ENCODE measurements at places on chromosomes 12 and 14.

GRCh38 chr12:112354399-112354798 is 27.8 kb downstream of the HECTD4 start:
- DNase-seq, result no peak

- no peak for DNase-seq
Observed at GRCh38 chr14:23641915-23642588, 5.9 kb downstream of the DHRS2 start.

DNA sequence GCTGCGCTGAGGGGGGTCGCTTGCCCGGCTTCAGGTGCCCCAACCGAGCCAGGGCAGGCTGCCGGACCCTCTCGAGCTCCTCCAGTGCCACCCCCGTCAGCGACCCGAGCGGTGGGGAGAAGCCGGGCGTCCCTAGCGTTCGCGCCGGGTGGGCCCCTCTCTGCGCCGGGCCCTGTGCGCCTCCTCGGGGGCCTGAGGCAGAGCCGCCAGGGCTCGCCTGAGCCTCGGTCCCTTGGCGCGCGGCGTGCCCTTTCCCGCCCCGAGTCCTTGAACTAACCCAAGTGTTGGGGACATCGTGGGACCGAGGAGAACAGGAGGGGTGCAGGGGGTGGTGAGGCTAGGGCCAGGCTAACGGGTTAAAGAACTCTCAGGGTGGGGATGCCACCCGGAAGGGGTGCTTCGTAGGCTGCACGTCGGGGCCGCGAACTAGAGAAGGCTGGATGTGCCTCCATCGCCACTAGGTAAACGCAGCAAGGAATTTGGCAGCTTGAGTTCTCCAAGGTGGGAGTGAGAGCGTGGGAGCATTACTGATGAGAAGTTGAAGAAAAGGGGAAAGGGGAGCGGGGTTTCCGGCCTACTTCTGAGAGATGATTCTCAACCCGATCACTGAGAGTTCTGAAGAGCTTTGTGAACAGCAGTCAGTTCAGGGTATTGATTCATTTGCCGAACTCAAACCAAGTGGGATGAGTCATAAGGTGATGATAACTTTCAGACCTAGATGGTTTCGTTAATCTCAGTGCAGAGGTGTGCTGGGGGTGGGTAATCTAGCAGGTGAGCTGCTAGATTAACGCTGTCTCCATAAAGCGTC is 618 bp downstream of the RNF34 start:
- no peak for DNase-seq

- no peak for DNase-seq
Observed at GRCh38 chr12:90404071-90404470, 550.9 kb downstream of the CCER1 start.

DNA sequence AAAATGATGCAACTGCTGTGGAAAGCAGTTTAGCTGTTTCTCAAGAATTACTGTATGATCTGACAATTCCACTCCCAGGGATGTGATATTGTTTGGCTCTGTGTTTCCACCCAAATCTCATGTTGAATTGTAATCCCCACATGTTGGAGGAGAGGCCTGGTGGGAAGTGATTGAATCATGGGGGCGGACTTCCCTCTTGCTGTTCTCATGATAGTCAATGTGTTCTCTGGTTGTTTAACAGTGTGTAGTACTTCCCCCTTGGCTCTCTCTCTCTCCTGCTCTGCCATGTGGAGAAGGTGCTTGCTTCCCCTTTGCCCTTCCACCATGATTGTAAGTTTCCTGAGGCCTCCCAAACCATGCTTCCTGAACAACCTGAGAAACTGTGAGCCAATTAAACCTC is 93.4 kb upstream of the CPM start:
- no peak for DNase-seq

GRCh38 chr14:56193347-56193746 is 75.1 kb downstream of the PELI2 start:
- no peak for DNase-seq

- DNase-seq, result no peak
Observed at GRCh38 chr12:18439541-18439940, 178.2 kb downstream of the PIK3C2G start.

DNA sequence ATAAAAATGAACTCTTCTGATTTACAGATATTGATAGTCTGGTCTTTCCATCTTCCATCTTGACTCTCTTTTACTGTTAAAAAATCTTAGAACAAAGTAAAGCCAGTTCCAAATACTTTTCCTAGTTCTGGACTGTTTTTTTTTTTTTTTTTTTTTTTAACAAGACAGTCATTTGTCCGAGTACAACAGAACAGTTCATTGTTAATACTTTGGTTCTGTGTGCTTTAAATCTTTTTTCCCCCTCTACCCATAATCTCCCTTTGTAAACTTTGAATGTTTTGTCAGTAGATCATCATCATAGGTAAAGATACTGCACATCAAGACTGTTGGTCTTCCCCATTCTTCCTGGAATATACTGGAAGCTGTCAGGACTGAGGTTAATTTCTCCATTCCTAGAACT is 38.0 kb downstream of the ADIPOR2 start:
- DNase-seq, result no peak

GRCh38 chr12:43162138-43162537 is 389.9 kb downstream of the ADAMTS20 start:
- DNase-seq, result no peak

GRCh38 chr12:115024531-115024930 is 340.6 kb upstream of the TBX3 start:
- no peak for DNase-seq

- DNase-seq, result no peak
Observed at GRCh38 chr14:101187816-101188570, 284.5 kb upstream of the RTL1 start.

GRCh38 chr14:34931206-34931605 is 51.6 kb upstream of the SRP54 start:
- DNase-seq, result no peak

DNA sequence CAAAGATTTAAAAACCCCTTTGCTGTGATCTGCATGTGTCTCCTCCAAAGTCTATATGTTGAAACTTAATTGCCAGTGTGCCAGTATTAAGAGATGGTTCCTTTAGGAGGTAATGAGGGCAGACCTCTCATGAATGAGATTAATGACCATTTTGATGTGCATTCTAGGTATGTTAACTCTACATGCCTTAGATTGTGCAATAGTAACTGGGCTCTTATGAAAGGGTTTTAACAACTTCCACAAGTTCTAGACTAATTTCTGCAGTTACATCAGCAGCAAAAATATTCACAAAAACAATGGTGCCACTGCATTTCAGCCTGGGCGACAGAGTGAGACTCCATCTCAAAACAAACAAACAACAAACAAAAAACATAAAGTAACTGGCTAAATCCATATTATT is 3.8 kb upstream of the TAS2R10 start:
- DNase-seq, result no peak

- no peak for DNase-seq
Observed at GRCh38 chr14:65847075-65847847, 434.7 kb downstream of the FUT8 start.

- DNase-seq, result no peak
Observed at GRCh38 chr12:104665296-104665695, 208.5 kb downstream of the CHST11 start.

DNA sequence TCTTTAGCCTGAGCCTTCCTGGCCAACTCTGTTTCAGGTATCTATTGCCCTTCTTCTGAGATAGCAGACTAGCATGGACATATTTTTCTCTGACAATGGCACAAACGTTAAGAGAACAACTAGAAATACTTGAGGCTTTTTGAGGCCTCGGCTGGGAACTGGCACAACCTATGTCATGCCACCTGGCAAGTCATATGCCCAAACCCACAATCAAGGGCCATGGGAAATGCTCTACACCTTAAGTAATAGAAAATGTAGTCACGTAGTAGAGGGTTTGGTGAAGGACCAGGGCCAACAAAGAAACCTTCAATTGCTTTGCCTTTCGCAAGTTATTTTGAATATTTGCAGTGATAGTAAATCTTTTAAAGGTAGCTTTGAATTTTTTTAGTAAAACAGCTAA is 325.4 kb downstream of the ZFP36L1 start:
- DNase-seq, result no peak

- no peak for DNase-seq
Observed at GRCh38 chr12:12538535-12538934, 24.1 kb downstream of the DUSP16 start.

GRCh38 chr12:53842686-53843085 is 90.9 kb upstream of the CISTR start:
- DNase-seq, result no peak

DNA sequence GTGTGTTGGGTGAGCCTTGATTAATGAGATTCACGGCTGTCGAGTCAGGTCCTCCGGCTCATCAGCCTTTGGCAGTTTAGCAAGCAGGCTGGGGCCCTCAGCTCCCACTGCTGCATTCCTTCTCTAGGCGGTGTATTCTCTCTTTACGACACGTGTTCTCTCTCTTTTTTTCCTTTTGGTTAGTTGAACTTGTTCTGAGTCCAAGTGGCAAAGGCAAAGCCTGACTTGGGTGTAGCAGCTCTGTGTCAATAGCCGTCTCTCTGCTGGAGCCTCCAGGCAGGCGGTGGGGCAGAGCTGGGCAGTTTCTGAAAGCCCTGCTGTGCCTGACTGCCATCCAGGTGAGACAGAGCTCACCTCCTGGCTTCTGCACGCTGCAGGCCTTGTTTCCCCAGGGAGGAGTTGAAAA is 46.6 kb downstream of the SUSD6 start:
- peak; percentile 64 for DNase-seq

DNA sequence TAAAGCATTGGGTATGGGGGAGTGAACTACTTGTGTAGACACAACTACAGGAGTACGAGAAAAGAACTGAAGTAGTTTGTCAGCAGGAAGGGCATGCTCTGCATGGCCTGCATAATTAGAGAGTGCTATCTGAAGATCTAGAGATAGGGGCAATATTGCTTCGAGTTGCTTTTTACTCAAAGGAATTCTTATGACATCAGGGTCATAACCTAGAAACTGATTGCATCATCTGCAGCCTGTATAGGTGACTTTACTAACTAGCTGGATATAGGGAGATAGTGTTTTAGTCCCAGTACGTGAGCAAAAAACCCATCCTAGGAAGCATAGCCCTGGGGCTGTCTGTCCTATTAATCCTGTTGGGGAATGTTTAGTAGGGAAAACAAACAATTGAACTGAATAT is 39.8 kb downstream of the TMTC3 start:
- no peak for DNase-seq

DNA sequence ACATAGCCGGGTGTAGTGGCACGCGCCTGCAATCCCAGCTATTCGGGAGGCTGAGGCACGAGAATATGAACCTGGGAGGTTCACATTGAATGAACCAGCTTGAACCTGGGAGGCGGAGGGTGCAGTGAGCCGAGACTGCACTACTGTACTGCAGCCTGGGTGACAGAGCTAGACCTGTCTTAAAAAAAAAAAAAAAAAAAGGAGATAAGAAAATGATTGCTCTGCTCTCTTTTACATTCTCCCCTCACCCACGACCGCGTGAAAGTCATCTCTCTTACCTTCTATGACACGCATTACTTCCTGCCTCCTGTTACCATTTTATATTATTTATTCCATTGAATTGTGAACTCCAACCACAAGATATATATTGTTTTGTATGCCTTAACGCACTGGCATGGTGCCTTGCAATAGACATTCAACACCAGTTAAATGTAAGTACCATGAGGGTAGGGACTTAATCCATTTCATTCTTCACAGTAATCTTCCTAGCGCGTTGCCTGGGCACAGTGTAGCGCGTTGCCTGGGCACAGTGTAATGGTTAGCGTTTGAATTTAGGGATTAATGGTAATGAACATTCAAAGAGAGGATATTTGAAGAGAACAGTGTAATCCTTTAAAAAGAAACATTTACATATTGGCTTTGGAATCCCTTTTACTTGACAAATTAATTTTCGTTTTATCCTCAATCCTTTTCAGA is 2.7 kb downstream of the RAP1B start:
- DNase-seq, result no peak

DNA sequence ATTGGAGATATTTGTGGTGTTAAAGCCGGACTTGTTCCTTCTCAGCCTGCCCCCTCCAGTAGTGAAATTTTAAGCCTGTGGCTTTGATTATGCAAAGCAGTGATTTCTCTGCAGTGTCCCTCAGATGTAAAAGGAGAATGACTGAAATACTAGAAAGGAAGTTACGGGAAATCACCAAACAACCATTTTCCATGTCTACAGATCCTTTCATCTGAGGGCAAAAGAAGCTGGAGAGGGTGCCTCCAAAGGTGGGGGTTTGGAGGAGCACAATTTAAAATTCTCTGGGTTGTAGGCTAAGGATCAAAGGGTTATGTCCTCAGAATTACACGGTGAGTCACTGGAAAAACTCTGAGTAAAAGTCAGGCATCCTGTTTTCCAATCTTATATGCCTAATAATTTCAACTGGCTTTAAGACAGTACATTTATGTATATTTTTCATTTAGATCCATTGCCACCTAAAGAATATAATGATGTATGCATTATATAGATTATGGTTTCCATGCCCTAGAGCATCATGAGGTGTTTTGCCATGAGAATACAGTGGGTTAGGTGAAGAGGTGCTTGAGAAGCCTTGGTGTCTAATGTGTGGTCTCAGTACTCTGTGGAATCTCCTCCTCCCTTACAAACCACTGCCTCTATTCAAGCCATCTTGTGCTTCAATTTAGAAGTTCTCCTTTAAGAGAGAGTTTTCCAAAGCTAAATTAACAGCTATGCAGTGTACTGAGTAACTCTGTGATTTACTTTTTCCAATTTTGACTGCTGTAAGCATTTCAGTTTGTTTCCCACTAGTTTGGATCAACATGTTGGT is 362.1 kb downstream of the RAD51B start:
- DNase-seq, result no peak

GRCh38 chr12:3988519-3989217 is 115.5 kb upstream of the PARP11 start:
- DNase-seq, result no peak

DNA sequence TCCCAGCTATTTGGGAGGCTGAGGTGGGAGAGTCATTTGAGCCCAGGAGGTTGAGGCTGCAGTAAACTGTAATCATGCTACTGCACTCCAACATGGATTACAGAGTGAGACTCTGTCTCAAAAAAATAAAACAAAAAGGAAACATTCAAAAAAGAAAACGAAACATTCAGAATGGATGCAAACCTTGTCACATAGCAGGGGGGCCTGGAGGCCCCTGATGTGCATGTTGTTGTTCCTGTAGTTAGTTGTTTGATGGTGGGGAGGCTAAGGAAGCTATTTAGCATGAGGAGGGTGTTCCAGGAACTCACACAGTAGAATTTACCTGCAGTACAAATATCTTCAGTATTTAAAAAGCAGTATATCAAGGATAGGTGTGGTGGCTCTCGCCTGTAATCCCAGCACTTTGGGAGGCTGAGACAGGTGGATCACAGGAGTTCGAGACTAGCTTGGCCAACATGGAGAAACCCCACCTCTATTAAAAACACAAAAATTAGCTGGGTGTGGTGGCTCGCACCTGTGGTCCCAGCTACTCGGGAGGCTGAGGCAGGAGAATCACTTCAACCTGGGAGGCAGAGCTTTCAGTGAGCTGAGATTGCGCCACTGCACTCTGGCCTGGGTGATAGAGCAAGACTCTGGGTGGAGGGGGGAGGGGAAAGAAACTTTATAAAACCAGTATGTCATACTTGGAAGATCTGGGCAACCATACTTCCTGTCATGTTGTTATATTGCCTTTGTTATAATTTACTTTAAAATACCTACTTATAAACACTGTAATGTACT is 17.6 kb upstream of the AEBP2 start:
- DNase-seq, result no peak

- DNase-seq, result no peak
Observed at GRCh38 chr14:52069307-52070050, 620 bp upstream of the NID2 start.

- DNase-seq, result no peak
Observed at GRCh38 chr12:42039176-42039575, 105.5 kb downstream of the GXYLT1 start.

Data from urinary bladder (tissue), 4 donors.